Amygdala (tissue), 56 donors: ENCODE measurements at places on chromosomes 12 and 14.

DNA sequence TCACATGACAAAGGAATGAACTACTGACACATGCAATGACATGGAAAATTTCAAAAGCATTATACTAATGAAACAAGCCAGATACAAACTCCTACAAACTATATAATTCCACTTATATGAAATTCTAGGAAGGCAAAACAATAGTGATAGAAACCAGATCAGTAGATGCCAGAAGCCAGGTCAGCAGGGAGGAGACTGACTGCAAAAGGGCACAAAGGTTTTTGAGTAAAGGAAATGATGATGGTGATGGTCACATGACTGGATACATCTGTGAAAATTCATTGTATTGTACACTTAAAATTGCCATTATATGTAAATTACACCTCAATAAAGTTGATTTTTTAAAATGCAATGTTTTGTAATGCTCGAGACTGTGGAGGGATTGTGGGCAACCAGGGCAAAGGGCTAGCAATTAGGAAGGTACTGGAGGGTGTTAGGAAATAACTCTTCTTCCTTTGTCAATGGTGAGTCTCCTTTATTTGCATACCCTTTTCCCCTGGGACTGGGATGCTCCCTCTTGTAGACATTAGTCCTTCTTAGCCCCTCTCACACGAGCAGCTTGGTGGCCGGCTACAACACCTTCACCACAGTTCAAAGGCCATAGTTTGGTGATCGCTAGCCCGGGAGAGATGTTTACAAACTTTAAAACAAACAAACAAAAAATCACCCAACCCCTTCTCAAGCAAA lies 6.7 kb upstream of the PRPF40B start:
- DNase-seq = no peak

DNA sequence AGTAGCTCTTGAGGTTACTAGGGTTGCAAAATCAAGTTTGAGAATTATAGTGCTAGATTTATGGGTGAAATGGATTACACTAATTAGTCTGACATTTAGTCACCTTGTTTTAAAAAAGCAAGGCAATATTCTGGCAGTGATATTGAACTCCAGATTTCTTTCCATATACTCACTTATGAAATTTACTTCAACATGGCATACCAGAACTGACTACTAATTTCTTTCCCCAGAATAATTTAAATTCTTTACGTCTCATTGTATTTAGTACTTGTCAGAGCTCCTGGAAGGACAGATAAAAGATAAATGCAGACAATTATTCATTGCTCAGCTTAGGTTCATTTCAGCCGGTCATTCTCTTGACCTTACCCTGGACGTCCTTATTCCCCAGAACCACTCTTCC lies 24.3 kb downstream of the EMP1 start:
- no peak for DNase-seq

- no peak for DNase-seq
Measured at GRCh38 chr12:98352218-98352811, 163.1 kb upstream of the TMPO start.

- no peak for DNase-seq
Measured at GRCh38 chr12:38875586-38876228, 29.7 kb downstream of the CPNE8 start.

DNA sequence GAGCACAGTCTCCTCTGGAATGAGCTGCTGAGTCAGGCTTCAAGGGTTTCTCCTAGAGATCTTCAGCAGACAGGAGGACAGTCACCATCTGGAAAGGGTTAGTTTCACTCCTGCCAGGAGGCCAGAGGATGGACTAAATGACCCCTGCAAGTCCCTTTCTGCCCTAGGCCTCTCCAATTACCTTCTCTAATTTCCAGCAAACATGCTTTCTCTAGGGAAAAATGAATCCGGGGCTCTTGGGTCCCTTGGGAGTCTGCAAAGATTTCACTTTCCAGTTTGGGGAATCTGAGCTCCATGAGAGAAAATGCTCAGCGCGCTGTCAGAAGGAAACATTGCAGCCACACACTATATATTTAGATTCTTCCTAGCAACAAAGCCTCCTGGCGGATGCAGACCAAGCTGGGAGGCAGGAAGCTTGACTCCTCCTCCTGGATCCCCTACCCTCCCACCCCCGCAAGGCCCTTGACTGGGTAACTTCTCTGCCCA lies 184.4 kb upstream of the CCND2 start:
- DNase-seq = no peak

- no peak for DNase-seq
Measured at GRCh38 chr12:31491241-31491794, 99.6 kb downstream of the DENND5B start.

DNA sequence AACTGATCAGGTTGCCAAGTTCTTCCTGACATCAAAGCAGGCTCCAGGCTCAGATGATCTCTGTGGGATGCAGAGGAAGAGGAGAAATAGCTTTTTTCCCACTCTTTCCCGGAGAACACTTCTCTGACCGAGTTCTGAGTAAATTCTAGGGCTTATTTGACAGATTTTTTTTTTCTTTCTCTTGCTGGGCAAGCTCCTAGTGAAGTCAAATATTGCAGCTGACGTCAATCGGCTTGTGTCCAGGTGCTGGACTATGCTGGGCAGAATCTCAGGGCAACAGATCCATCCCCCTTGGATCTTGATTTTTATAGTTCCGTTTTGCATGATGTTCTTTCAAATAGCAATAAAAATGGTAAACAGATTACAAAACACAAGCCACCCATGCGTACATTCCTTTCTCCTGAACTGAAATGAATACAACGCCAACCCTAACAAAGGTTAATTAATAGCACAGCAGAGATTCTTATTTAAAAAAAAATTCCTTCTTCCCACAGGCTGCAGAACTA lies 182.2 kb downstream of the NOVA1 start:
- no peak for DNase-seq
